Stimulated activated CD4-positive, alpha-beta T cell treated with anti-CD3 and anti-CD28 coated beads, Interleukin-1b, Interleukin-23, amount 100 ng/mL, for 1 hour (primary cell): ENCODE measurements at places on chromosomes 16 and 17.

DNA sequence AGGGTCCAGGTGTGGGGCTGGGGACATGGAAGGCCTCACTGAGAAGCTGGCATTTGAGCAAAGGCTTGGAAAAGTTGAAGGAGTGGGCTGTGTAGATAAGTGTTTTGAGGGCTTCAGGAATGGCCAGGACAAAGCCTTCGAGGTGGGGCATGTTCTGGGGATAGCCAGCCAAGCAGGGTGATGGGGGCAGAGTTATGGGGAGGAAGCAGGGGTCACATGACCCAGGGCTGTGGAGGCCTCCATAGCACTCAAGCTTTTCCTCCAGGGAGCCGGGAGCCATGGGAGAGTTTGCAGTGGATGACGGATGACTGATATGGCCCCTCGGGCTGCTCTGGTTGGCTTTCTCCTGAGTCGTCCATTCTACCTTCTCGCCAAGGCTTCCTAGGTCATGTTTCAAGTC is 27.6 kb downstream of the PLCG2 start:
- DNase-seq: no peak

GRCh38 chr17:32783602-32784001 is 93.3 kb downstream of the MYO1D start:
- DNase-seq: no peak

GRCh38 chr16:28212532-28212873 is 738 bp upstream of the XPO6 start:
- no peak for DNase-seq

DNA sequence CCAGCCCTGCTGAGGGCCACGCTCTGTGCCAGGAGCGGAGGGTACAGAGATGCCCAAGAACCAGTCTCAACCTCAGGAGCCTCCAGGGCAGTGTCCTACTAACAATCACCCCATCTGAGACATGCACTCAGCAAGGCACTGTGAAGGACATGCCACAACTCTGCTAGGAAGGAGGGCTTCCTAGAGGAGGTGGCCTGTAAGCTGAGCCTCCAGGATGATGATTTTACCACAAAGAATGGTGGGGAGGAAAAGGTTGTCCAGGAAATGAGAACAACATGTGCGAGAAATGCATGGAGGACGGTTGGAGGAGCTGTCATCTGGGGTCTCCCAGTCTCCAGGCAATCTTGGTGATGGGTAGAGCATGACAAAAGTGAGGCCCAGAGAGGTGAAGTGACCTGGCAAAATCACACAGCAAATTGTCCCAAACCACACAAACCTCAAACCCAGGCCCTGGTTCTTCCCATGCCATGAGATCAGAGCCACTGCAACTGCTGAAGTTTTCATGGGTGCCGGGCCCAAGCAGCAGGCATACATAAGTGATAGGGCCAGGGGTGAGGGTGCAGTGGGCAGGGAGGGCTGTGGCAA is 30.5 kb downstream of the CNGB1 start:
- DNase-seq: no peak

DNA sequence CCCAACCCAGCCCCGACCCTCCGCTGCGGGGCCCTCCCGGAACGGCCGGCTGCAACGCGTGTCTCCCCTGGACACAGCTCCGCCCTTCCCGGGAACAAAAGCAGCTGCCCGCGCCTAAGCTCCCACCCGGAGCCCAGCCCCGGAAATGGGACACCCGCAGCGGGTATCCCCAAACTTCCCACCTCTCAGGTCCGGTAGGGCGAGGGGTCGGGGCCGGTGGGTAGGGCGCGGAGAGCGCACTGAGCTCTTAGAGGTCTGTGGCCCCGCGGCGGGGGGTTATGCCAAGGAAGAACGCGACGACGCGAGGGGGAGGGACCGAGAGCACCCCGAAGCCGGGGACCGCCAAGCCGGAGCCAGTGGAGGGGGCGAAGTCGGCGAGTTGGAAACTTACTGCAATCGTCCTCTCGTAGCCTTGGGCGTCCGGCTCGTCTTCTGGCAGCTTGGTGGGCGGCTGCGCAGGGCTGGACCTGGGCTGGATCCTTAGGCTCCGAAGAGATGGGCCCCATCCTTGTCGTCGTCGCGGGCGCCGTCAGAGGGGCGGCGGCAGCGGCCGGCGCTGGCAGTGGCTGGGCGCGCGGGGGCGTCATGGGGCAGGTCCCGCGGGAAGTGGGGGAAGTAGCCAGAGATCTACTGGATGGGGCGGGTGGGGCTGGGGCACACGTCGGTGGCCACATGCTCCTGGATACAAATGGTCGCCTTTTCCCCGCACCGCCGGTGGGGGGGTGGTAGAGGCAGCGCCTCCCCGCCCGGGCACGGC is 6.9 kb downstream of the USP6 start:
- DNase-seq: no peak

DNA sequence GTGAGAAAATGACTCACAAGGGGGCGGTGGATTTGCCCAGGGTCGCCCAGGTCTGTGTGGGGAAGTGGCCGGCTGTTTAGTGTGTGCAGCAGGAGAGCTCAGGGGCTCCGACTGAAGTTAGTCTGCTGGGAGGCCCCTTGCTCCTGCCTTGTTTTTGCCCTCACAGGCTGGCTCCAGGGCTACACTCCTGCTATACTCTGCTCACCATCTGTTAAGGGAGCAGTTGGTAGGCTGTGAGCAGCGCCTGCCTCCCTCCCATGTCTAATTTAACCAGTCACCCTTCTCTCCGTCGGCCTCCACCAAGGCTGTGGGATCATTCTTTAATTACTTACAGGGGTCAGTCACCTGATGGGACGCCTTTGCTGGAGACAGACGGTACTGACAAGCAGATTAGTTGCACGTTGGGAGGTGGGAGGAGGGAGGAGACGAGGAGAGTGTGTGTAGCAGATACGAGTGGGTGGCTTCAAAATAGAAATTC is 35.5 kb downstream of the KSR1 start:
- no peak for DNase-seq

- DNase-seq: no peak
Measured at GRCh38 chr17:72687886-72688285, 404.6 kb downstream of the SLC39A11 start.

GRCh38 chr17:34665819-34666763 is 86.7 kb downstream of the TMEM132E start:
- DNase-seq: no peak

DNA sequence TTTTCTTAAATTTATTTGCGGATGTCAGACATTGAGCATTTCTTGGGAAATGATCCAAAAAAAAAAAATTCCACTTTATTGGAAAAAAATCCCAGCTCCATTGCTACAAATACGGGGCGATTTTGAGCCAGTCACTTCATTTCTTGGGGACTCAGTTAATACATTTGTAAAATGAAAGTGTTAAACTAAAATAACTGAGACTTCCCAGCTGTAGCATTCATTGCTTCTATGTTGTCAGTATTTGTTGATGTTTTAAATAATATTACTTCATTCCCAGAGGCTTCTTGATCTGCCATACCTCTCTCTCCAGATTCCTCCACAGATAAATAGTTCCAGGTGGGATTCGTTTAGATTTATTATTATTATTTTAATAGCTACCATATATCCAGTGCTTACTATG is 77.1 kb upstream of the HS3ST3A1 start:
- no peak for DNase-seq

GRCh38 chr17:5933430-5933829 is 136.7 kb upstream of the WSCD1 start:
- DNase-seq: no peak

GRCh38 chr17:82665891-82666290 is 17.6 kb upstream of the WDR45B start:
- DNase-seq: no peak

- no peak for DNase-seq
Measured at GRCh38 chr17:2959371-2960130, 103.9 kb downstream of the OR1D5 start.
